ENCODE measurements at places on chromosomes 2 and 18. TPM values are rescaled to one million over a fixed set of nuclear protein-coding genes. Genes with fewer than 3 reads are reported as not detected.

SPDYA gene
- total RNA-seq = 1.9 TPM

HOXD3 gene
- total RNA-seq = not detected

CCDC148 gene
- total RNA-seq = not detected

SAP130 gene
- 29.8 TPM for total RNA-seq

- no peak for DNase-seq
Observed at GRCh38 chr2:11989354-11989703, 242.9 kb downstream of the LPIN1 start.

DNA sequence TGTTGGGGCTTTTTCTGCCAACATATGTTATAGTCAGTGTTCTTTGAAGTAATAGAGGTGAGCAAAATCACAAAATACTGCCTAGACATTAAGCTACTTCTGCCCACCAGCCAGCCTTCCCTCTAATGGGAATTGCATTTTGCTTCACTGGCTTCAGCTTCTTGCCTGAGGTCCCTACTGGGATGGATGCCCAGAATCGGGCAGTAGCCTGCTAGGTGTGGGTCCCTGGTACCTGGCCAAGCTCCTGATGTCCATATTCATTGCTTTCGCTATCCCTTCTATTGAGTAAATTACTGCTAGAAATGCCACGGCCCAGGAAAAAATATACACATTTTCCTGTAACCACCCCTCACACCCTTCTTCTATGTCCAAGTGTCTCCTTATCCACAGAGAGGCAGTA, 27.0 kb downstream of the CRYGD start:
- no peak for DNase-seq

GRCh38 chr2:145984580-145984979, 1464.7 kb upstream of the ZEB2 start:
- no peak for DNase-seq

DNA sequence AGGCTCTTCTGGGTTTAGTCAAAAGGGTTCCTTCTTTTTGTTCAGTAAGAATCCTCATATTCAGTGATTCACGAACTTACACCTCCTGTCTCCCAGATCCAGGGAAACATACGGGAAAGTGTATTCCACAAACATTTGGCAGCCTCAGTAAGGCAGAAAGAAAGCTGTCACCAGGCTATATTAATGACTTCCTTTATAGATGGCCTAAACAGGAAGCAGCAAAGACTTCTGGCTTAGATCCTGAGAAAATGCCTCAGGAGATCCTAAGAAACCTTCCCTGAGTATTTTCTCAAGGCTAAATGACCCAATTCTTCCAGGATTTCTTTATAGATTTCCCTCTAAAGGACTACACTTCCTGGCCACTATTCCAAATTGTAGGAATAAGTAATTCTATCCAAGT, 1995.5 kb upstream of the CELF4 start:
- DNase-seq = no peak

GRCh38 chr18:63850020-63850419, 37.5 kb upstream of the SERPINB2 start:
- DNase-seq = no peak
